ENCODE measurements at places on chromosomes 3 and 15.

DNA sequence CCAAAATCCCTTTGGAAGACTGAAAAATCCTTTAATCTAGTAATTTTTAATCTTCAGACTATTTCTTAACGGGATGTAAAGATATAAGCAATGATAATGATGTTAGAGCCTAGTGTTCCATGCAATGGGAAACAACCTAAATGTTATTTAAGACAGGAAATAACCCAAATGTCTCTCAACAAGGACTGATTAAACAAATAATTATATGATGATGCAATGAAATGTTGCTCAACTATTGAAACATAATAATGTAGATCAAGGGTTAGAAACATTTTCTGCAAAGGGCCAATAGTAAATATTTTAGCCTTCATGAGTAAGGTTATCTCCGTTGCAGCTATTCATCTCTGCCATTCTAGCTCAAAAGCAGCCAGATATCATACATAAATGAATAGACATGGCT lies 275.4 kb downstream of the NEK10 start:
- DNase-seq = no peak

GRCh38 chr3:124277144-124277890 lies 285.4 kb upstream of the ROPN1 start:
- no peak for DNase-seq

- DNase-seq = no peak
Measured at GRCh38 chr3:67000009-67000408, 1.9 kb downstream of the KBTBD8 start.

GRCh38 chr15:51623386-51623938 lies 891 bp upstream of the DMXL2 start:
- DNase-seq = no peak

GRCh38 chr3:137792626-137793271 lies 28.6 kb downstream of the SOX14 start:
- no peak for DNase-seq

- DNase-seq = no peak
Measured at GRCh38 chr3:185737020-185737419, 87.8 kb downstream of the IGF2BP2 start.

Measured in stimulated activated CD4-positive, alpha-beta T cell treated with anti-CD3 and anti-CD28 coated beads, Interleukin-2, amount 100 ng/mL, for 4 hours (primary cell).